Suppressor macrophage treated with lipopolysaccharide for 1 hour (primary cell): ENCODE measurements at places on chromosomes 11 and 22.

GRCh38 chr11:118082880-118083552, 3.7 kb downstream of the SMIM35 start:
- DNase-seq = no peak

- DNase-seq = no peak
Observed at GRCh38 chr11:1160231-1161101, 2.7 kb downstream of the MUC5AC start.

GRCh38 chr11:12164061-12165014, 53.9 kb downstream of the MICAL2 start:
- DNase-seq = no peak

GRCh38 chr11:10540546-10540914, 457 bp downstream of the RNF141 start:
- DNase-seq = no peak

DNA sequence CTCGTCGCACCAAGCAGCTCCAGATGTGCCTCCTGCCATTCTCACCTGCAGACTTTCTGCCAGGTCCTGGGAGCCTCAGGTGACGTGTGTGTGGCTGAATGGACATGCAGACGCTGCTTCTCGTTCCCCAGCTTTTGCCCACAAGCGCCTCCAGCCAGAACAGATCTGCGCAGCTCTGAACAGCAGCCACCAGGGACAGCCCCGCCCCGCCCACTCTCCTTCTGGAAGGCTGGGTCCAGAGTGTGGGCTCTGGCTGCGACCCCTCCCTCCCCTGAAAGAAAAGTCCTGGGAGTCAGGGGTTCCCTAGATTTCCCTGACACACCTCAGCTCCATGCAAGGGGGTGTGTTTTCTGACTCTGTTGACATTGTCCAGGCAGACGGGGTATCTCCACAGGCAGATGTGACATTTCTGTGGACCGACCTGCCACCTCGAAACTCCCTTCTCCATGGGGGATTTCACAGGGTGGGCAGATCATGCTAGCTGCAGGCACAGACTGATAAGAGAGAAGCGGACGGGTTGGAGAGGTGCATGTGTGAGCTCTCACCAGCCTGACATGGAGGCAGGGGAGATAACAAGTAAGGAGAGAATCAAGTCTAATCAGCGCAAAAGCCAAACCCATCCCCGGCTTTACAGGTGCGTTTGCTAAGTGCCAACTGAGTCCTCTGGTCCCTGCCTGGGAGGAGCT, 19.8 kb downstream of the SLCO2B1 start:
- DNase-seq = no peak

- no peak for DNase-seq
Observed at GRCh38 chr11:65375012-65375411, 7.4 kb downstream of the SLC25A45 start.

DNA sequence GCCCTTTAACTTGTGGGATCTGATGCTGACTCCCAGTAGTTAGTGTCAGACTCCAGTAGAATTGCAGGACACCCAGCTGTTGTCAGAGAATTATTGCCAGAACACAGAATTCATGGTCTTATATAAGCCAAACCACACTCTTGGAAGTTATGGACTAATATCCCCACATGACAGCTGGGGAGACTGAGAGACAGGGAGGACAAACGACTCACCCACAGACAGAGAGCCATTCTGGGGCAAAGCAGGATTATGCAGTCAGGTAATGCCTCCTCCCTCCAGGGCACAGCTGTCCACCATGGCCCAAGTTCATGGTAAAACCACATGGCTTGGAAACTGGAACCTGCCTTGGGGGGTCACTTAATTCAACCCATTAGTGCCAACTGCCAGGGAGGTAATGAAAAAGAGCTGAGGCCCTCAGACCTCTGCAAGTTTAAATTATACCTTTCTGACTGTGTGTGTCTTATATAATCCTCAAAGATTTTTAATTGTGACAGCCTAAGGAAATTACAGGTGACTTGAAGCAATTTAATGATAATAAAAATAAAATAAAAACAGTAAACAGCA, 299.5 kb downstream of the BUD13 start:
- DNase-seq = no peak

DNA sequence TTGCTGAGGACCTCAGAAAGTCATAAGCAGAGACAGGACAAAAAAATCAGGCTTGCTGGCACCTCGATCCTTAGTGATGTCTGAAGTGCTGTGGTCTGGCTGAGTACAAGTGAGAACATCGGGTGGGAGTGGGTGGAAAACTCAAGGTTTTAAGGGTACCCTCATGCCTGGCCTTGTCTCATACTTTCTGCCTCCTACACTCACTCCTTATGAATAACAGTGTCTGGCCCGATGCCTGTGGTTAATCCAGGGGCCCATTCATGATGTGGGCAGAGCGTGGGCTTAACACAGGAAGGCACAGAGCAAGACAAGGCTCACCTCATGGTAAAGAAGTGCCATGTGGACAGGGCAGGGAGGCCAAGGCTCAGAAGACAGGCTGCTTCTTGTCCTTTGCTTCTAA, 11.0 kb upstream of the UCP3 start:
- peak; percentile 60 for DNase-seq

GRCh38 chr11:106961518-106961917, 56.8 kb downstream of the GUCY1A2 start:
- no peak for DNase-seq

- peak; percentile 62 for DNase-seq
Observed at GRCh38 chr11:61683961-61684869, 4.0 kb downstream of the DAGLA start.

DNA sequence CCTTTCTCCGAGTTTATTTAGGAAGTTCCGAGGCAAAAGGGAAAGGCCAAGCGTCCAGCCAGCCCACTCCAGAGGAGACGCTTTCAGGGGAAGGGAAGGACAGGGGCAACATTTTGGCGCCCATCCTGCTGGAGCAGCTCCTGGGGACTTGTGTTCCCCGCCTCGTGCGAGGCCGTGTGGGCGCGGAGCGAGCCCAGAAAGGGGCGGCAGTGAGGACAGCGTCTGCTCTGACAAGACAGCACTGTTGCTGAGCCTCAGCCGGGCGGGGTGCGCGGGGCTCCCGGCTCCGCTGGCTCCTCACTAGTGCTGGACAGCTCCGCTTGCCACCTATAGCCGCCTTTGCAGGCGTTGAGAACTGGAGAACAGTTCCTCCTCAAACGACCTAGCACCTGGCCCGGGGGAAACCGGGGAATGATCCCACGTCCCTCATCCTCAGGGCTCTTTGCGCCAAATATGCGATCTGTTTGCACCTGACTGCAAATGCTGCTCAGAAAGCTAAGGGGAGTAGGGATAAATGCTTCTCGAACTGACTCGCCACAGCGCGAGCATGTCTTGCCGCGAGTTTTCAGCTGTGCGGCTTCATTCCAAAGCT, 722 bp upstream of the GUCY1A2 start:
- peak; percentile 4 for DNase-seq

- DNase-seq = peak; percentile 99
Observed at GRCh38 chr22:49970528-49971231, 10.1 kb downstream of the PIM3 start.

GRCh38 chr11:120547811-120548681, 36.5 kb downstream of the GRIK4 start:
- DNase-seq = peak; percentile 34

DNA sequence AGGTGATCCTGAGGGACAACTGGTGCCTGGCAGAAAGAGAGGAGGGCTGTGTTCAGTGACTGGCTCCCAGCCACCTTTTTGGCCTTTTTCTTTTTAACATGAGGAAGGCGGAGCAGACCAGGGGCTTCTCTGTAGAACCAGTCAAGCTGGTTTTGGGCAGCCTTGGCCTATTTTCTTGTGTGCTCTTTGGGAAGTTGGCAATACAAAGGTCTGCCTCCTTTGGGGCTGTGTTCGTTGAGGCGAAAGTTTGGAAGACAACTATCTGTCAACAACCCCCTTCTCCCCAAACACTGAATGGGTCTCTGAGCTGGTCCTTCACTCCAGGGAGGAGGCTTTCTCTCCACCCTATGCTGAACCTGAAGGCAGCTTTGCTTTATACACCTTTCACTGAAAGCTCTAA, 8.5 kb downstream of the MARK2 start:
- no peak for DNase-seq

- DNase-seq = no peak
Observed at GRCh38 chr11:1475841-1476240, 10.7 kb downstream of the MOB2 start.

GRCh38 chr22:50226063-50226874, 18.6 kb downstream of the TUBGCP6 start:
- no peak for DNase-seq
